Amniotic stem cell (primary cell): ENCODE measurements at places on chromosomes 11 and 22.
A peak's percentile ranks its signal among the peaks of the same experiment; 100 is the strongest.

DNA sequence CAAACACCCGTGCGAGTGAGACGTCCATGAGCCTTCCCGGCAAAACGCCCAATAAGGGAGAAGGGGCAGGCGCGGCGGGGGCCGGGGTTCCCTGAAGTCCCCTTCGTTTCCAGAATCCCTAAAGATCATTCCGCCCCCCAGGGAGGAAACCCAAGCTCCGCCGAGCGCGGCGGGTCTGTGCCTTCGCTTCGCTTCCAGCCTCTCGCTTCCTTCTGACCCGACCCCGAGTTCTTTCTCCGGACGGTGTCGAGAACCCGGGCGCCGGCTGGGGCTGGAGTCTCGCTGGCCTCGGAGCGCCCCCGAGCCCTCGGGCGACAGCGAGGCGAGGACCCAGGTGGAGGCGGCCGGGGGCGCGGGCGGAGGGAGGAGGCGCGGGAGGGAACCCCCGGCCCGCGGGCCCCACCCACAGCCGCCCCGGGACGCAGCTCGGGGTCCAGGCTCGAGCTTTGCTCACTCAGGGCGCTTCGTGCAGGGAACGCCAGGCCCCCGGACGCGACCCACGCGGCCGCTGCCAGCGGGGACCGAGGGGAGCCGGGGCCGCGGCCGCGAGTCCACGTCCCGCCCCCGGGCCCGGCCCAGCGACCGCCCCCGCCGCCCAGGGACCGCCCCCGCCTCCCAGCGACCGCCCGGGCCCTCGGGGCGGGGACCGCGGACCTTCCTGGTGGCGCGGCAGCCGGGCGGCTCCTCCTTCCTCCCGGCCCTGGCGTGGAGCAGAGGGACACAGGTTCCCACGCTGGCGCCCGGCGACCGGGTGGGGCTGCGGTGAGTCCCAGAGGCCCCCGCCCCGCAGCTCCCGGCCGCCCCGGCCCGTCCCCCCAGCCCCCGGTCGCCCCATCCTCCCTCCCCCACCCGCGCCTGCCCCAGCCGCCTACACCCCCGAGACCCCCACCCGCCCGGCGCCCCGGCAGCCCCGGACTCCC is at the start of gene PGGHG:
Gene PGGHG, plus strand, starts transcription at position 649 of the 920 bp plus-strand sequence. CDS start 691 bp downstream, outside the sequence.
- DNase-seq: peak; percentile 12

GRCh38 chr11:79437278-79437980 is 3.4 kb downstream of the TENM4 start:
- no peak for DNase-seq

GRCh38 chr22:38468443-38469305 is 778 bp downstream of the KDELR3 start:
- no peak for DNase-seq

DNA sequence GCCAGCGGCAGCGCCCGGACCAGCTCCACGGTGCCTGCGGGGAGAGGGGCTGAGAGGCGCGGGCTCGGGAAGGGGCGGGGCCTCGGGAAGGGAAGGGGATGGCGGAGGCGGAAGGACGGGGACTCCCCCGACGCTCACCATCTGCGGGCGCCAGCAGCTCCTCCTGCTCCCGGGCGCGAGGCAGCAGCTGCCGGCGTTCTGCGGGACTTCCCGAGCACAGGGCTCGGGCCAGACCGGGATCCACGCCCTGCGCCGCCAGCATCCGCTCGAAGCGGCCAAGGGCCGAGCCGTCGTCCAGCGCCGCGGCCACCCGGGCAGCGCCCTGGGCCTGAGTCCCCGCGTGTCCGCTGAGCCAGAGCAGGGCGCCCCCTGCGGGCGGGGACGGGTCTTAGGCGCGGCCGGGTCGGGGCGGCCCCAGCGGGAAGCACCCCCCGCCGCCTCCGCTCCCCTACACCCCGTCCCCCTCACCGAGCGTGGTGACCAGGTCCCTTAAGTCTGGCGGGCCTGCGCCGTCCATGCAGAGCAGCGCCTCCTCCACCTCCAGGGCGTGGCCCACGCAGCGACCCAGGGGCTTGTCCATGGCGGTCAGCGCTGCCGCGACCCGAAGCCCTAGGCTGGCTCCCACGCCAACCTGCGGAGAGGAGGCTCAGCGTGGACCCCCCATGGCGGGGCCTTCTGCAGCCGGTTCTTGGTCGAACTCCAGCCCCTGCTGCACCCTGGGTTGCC is 873 bp upstream of the SCO2 start:
- DNase-seq: peak; percentile 26
